ENCODE measurements at places on chromosomes 5 and 9.

DNA sequence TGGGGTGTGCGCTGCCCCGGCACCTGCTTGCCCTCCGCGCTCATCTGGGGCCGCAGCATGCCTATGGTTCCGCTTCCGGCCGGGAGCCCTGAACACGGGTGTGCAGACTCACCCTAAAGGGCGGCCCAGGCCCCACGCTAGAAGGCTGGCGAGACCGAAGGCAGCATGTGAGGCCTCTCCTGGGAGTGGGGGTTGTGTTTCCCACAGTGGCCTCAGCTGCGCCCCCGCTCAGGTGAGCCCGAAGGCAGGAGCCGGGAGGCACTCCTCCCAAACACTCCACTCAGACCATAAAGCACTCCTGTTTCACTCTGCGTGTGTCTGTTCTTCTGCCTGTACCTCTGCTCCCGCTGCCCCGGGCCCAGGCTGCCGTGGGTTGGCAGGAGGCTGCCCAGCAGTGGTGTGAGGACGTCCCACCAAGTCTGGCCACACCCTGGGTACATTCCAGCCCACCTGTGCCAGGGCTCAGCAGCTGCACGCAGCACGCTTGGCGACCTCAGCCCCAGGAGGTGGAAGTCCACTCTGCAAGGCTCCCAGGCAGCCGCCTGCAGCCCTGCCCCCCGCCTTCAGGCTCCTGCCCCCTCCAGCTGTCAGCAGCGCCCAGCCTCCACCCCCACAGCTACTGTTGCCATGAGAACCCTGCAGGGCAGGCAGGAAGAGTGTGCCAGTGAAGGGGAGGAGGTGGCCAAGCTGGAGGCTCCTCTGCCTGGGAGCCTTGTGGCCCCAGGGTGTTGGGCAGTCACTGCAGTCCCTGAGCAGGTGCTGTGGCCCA, 1.2 kb upstream of the AJM1 start:
- DNase-seq, result peak; percentile 89

GRCh38 chr9:120714846-120715388, 647 bp upstream of the MEGF9 start:
- DNase-seq, result no peak

GRCh38 chr9:78807286-78807685, 510.4 kb downstream of the PSAT1 start:
- no peak for DNase-seq

- DNase-seq, result no peak
These were observed 37.9 kb downstream of the PSD2 start for GRCh38 chr5:139833525-139833924.

DNA sequence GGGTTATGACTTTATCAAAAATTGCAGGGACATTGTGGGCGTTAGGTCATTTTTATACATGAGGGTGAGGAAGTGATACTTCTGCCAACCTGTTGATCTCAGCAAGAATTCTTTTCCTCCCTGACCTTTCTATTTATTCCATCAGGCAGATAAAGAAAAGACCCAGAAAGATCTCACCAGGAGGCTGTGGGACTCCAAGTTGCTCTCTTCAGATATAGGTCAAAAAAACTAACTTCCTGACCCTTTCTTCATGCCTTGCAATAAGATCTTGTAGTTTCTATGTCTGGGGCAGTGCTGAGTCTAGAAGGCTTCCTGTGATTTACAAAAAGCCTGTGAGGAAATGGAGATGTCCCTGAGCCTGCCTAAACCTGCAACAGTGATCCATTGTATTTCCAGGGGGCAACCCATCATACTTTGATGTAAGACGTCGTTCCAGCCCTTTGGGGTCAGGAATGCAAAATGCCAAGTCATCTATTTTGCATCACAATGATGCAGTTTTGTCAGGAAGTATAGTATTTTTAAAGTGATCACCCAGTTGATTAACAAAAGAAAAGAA, 22.0 kb upstream of the PIK3R1 start:
- no peak for DNase-seq

- no peak for DNase-seq
These were observed 41.6 kb upstream of the MROH2B start for GRCh38 chr5:41112486-41113455.

- no peak for DNase-seq
These were observed 212.3 kb downstream of the ICE1 start for GRCh38 chr5:5634817-5635216.

DNA sequence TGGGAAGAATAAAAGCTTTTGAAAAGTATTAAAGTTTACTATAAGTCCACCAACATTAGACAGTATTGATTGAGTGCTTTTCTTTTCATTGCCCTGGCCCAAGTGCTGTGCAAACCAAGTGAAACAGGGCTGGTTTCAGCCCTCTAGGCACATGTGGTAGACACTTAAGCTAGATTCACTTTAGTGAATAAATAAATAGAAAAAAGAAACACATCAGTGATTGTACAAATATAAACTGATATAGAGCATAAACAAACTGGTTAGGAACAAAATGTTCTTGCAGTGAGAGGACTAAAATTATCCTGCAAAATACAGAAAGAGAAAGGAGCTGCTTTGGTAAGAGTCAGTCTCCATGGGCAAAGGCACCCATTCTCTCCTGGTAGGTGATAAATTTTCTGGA, 29.7 kb downstream of the ACTBL2 start:
- no peak for DNase-seq

- no peak for DNase-seq
These were observed 2.2 kb downstream of the FAM219A start for GRCh38 chr9:34456151-34456550.

DNA sequence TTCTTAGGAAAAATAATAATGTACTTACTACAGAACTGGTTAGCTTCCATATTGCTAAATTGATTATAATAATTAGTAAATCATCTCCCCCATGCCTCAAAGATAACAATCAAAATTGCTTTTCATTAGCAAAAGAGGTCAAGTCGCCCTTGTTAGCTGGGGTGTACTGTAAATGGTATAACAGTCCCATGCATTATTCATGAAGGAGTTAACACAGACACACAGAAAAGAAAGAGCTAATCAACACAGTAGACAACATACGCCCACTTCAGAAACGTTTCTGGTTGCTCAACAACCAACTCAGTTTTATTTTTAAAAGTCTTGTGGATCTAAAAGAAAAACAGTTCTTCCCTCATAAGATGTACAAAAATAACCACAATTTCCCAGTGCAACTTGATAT, 100.2 kb downstream of the MPDZ start:
- DNase-seq, result no peak

- no peak for DNase-seq
These were observed 500.2 kb upstream of the NMUR2 start for GRCh38 chr5:152905286-152905685.

DNA sequence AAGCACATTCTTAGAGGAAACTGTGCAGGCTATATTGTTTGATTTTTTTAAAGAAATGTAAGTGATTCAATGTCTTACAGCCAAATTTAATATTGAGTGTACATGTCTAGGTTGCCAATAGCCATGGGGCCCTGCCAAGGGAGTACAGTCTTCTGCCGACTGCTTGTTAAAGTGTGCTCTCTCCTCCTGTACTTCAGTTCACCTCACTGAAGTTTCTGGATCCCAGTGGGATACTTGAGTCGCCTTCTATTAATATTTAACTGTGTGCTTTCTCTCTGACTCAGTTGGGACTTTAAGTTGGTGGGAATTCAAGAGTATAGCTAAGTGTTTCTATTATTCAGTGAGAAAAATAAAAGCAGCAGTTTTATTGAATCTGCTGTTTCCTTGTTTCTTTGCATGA, 44.5 kb upstream of the C5orf47 start:
- DNase-seq, result no peak
